ENCODE measurements at places on chromosomes 5 and 9.

GRCh38 chr5:1503241-1504068, 20.3 kb downstream of the LPCAT1 start:
- no peak for DNase-seq

GRCh38 chr5:176352116-176352878, 9.3 kb downstream of the KIAA1191 start:
- DNase-seq = no peak

GRCh38 chr5:151406322-151406947, 41.0 kb upstream of the SLC36A1 start:
- no peak for DNase-seq

- no peak for DNase-seq
Observed at GRCh38 chr5:69517763-69518212, 25.2 kb downstream of the OCLN start.

- DNase-seq = no peak
Observed at GRCh38 chr5:85500869-85501268, 1116.2 kb upstream of the EDIL3 start.

GRCh38 chr9:37968228-37968701, 64.3 kb upstream of the SLC25A51 start:
- DNase-seq = no peak
